NCI-H526 (cell line): ENCODE measurements at places on chromosomes 7 and 10.

DNA sequence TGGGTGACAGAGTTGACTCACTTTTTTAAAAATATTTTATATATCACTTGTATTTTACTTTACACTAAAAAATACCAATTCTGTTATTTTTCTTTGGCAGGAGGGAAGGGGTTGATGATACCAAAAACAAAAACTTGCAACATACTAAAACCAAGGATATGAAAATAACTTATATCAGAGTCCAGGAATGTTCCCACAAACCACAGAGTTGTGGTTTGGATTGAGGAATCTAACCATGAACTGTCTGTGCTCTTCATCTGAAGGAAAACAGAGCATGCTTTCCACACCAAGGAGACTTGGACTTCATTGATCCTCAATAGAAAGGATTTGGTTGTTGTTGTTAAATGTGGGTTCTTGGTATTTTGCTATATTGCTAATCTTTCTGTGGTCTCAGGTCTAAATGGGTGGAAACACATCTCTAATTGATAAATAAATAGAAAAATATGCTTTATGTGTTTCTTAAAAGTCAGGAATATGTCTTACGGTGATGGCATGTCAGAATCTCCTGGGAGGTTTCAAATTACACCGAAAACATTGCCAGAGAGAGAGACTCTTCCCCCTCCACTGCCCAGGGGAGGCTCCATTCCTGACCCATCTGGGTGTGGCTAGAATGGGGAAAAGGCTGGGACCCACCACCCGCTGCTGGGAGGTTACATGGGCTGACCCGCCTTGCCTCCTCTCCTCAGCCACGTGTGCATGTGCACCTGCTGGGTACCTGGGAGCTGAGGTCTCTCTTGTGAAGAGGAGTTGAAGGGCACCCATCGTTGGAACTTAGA, 46.9 kb upstream of the STK17A start:
- peak; percentile 2 for DNase-seq

- DNase-seq: no peak
Observed at GRCh38 chr7:112116358-112116757, 89.8 kb downstream of the DOCK4 start.

- DNase-seq: no peak
Observed at GRCh38 chr7:129843978-129844840, 108.6 kb downstream of the UBE2H start.

- no peak for DNase-seq
Observed at GRCh38 chr10:71297343-71297742, 21.7 kb upstream of the SLC29A3 start.

GRCh38 chr7:50856806-50857205, 74.1 kb upstream of the GRB10 start:
- DNase-seq: no peak

- no peak for DNase-seq
Observed at GRCh38 chr10:27072436-27073114, 27.7 kb downstream of the ANKRD26 start.

GRCh38 chr10:101835362-101835761, 8.2 kb downstream of the KCNIP2 start:
- no peak for DNase-seq

DNA sequence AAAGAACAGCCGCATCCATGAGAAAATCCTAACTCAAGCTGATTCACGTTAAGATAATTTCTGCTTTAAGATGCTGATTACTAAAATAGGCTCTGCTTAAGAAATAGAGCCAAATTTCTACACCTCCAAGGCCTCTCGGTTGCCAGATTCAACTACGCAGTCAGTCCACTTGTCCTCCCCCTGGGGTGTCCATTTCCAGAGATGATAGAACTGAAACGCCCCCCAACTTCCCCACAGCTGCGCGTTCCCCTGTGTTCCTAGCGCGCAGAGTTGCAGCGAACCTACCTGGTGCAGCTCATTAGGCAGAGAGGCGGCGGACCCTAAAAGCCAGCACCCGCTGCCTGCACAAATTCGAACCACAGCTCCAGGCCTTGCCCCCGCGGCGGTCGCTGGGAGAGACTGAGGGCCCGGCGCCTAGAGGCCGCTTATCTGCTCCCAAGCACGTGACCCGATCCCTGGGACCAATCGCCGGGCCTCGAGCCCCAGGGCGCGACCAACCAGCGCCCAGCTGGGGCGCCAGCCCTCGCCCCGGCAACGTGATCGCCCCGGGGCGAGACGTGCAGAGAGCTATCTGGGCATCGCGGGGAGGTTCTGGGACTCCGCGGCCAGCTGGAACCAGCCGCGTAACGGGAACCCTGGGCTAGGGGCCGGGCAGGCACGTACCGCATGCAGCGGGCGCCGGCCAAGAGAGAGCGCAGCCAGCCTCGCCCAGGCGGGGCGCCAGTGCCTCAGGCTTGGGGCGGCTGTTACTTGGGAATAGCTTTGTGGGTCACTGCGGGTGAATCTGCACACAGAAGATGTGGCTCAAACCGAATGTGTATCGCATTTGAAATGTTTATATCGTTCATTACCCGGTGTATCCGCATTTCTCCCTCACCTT, at the start of gene PPP1R3C:
Gene PPP1R3C, minus strand, starts transcription at position 401 of the 880 bp plus-strand sequence. Its CDS starts 102 bp downstream, at position 299.
- peak; percentile 20 for DNase-seq

DNA sequence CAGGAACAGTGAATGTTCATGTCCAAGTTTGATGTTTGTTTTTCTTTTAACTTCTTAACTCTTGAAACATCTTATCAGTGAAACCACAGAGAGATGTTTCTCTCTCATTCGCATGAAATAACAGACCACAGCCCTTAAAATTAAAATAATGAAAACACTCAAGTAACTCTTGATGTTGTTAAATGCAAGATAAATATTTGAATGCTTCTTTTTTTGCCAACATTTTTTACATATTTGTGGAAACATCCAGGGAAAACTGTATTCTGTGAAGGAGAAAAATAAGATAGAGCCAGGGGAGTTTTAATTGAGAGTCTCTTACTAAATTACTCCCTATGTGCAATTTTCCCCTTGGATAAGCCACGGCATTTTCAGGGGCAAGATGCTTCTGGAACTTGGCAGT, 361.8 kb upstream of the MGMT start:
- no peak for DNase-seq

DNA sequence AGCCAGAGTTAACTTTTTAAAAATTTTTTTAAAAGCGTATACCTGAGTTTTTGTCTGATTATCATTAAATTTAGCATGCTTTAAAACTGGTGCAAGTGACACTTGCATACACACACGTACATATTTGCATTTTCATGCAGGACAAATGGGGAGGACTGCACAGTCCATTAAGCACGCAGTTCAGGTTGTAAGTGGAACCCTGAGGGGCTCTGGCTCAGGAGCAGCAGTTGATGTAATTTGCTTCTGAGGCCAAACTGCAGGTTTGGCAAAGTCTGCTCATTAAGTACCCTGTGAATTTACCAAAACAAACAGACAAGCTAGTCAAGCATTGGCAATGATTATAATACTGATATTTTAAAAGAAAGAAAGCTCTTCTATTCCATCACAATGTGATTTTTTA, 215.8 kb upstream of the PFKP start:
- DNase-seq: peak; percentile 85

DNA sequence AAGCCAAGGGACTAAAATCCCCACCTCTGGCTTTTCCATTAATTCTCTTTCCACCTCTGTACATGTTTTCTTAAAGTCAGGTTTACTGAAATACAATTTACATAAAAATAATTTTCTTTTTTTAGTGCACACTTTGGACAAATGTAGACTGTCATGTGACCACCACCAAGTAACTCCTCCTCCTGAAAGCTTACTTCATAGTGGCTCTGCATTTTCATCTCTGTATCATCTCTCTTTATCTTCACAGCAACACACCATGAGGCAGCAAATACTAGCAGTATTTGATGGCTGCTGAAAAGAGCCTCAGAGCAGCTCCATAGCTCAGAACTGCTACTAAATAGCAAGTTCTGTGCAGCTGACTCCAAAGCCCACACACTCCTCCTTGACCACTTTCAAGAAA, 17.3 kb downstream of the WDFY4 start:
- no peak for DNase-seq

- DNase-seq: no peak
Observed at GRCh38 chr7:113175525-113176104, 57.3 kb upstream of the SMIM30 start.

DNA sequence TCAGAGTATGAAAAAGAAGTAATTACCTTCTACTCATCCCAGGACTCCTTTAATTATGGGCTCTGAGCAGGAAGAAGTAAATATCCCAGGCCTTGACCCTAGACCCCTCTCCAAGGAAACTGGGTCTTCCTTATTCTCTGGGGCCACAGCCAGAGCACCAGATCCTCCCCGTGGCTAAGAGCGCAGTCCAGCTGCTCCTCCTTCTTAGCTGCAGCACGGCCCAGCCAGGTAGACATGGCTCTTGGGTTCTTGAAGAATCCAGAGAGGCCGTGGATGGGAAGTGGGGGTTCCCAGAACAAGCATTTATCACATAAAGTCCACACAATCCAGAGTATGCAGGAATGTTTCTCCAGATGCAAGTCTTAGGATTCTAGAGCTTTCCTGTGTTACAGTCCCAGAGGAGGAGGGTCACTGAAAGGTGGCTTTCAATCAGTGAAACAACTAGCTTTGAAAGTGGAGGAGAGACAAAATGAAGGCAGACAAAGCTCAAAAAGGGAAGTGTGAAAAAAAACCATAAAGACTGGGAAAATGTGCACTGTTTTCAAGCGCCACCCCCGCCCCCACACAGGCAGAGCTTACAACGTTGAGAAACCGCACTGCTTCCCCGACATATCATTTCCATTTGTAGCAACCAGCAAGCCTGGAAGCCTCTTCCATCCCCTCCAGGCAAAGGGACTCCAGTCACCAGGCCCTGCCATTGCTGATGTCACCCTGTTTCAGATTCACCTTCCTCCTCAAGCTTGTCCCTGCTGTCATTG, 396.5 kb upstream of the MKI67 start:
- no peak for DNase-seq

GRCh38 chr10:101135141-101136006, 4.3 kb downstream of the TLX1 start:
- DNase-seq: no peak

- DNase-seq: no peak
Observed at GRCh38 chr10:677038-677437, 12.4 kb downstream of the DIP2C start.

DNA sequence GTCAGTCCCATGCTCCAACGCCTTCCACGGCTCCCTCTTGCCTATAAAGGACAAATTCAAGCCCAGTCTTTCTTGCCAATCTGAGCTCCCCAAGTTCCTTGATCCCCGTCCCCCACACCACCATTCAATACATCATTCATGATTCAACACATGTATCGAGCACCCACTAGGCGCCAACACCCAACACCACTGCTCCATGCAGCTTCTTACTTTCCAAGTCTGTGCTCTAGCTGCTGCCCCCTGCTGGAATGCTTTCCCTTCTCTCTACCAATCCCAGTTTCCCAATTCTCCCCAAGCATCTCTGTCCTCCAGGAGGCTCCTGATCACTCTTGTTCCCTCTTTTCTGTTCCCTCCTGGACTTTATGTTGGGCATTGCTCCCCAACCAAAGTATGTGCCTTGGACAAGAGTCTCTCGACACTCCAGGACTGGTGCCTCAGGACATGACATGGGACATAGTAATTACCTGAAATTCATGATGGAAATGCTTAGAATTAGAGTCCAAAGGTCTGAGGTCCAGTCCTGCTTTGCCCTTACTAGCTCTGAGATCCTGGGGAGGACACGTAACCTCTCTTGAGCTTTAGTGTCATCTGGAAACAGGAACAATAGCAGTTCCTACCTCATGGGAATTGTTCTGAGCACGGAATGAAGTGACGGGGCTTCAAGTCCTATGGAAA, 172.7 kb downstream of the NEURL1 start:
- DNase-seq: peak; percentile 21

- DNase-seq: no peak
Observed at GRCh38 chr7:55239406-55239805, 125.7 kb upstream of the LANCL2 start.

DNA sequence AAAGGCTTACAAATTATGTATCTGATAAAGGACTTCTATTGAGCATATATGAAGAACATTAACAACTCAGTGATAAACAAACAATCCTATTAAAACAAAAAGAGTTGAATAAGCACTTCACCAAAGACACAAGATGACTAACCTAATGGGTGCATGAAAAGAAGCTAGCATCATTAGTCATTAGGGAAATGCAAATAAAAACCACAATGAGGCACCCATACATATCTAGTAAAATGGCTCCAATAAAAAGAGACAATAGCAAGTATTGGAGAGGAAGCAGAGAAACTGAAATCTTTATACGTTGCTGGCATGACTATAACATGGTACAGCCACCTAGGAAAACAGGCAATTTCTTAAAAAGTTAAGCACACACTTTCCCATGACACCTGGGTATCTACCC, 77.6 kb upstream of the ZMIZ1 start:
- DNase-seq: peak; percentile 61

- DNase-seq: no peak
Observed at GRCh38 chr7:149828357-149829309, 9.5 kb upstream of the ZNF862 start.

GRCh38 chr7:56106108-56107073, at the start of gene CHCHD2:
Gene CHCHD2 (minus strand): TSS chr7:56106476. CDS start chr7:56106413, 63 bp downstream.
- DNase-seq: peak; percentile 99

DNA sequence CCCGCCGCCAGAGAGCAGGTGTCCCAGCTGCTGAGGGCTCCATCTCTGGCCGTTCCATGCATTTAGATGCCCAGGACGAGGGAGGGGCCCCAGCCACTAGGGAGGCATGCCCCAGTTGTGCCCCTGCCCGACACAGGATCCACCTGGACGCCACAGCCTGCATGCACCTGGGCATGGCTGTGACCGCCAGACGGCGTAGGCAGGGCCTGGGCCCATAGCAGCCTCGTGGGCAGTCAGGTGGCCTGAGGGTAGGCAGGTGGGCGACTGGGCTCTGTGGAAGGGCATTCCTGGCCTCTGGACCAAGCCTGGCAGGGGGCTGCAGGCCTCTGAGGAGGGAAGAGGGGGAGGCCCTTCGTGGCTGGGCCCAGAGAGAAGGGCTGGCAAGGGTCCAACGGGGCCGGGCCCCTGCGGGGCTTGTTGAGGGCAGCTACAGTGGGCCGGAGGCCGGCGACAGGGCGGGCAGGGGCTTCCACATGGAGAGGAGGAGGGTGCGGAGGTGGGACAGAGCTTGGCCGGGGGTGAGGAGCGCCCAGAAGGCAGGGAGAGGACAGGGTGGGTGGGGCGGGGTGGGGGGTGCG, 76.0 kb upstream of the NKX6-2 start:
- DNase-seq: no peak

- no peak for DNase-seq
Observed at GRCh38 chr7:4246536-4246935, 435.6 kb upstream of the FOXK1 start.
